ENCODE measurements at places on chromosomes 3 and 15.

DNA sequence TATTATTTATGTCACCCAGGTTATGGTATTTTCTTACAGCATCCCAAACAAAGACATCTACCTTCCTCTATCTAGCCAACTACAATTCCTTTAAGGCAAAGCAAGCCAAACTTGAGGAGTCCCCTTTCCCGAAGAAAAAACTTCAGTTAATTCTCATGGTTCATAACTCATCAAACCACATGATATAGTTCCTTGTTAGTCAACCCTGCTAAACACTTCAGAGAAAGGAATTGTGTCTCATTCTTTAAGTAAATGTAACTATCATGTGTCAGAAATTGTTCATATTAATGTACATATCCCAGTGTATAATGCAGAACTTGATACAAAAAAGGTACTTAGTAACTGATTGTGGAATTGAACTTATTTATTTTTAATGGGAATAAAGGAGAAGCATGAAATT, 44.4 kb downstream of the ST3GAL6 start:
- DNase-seq, result no peak

- no peak for DNase-seq
Observed at GRCh38 chr3:62134061-62134496, 239.3 kb downstream of the FEZF2 start.

- no peak for DNase-seq
Observed at GRCh38 chr3:176798680-176799079, 398.6 kb downstream of the TBL1XR1 start.

- DNase-seq, result no peak
Observed at GRCh38 chr15:49452595-49452994, 29.6 kb downstream of the FGF7 start.

DNA sequence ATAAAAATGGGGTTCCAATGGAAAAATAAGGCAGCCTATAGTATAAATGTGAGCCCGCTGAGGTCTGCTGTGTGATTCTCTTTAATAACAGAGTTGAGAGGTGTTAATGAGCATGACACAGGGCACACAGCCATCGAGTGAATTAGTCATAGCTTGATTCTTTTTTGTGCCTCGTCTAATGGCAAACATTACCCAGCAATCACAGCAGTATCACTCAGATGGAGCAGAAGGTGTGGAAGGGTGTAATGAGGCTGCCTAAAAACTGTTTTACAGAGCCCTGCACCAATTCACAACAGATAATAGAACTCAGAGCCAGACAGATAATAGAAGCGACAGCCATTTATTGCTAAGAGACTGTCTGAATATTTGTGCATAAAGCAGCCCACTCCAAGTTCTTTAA, 178.6 kb upstream of the TPRG1 start:
- no peak for DNase-seq

GRCh38 chr3:55481744-55482495, 5.2 kb downstream of the WNT5A start:
- no peak for DNase-seq

GRCh38 chr3:120145542-120146285, 51.5 kb upstream of the GSK3B start:
- peak; percentile 18 for DNase-seq

- DNase-seq, result no peak
Observed at GRCh38 chr3:189911001-189911400, 209.7 kb downstream of the P3H2 start.

DNA sequence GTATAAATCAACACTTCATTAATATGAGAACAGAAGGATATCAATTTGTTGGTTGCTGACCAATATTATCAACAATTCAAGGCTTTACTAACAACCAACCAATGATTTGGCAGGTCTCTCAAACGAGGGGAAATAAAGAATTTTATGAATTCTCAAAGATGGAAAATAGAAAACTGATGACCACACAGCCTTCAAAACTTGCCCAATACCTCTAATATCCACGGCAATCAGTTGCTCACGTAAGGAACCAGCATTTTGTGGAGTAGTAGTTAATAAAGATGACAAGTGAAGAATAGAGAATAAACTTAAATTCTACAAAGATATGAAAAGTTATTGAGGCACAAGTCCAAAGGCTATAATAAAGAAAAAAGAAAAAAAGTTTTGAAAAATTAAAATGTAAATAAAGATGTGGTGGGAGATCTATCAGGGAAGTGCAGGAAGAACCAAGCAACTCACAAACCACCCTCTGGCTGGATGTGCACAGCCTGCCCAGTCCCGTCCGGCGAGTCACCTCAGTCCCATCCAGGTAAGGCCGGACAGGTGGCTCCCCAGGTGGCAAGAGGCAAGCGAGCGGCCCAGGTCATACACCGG, 808 bp downstream of the GK5 start:
- DNase-seq, result no peak

- DNase-seq, result no peak
Observed at GRCh38 chr3:98540346-98540745, 8.6 kb downstream of the GPR15 start.

- no peak for DNase-seq
Observed at GRCh38 chr3:107857854-107858253, 233.0 kb downstream of the CD47 start.

DNA sequence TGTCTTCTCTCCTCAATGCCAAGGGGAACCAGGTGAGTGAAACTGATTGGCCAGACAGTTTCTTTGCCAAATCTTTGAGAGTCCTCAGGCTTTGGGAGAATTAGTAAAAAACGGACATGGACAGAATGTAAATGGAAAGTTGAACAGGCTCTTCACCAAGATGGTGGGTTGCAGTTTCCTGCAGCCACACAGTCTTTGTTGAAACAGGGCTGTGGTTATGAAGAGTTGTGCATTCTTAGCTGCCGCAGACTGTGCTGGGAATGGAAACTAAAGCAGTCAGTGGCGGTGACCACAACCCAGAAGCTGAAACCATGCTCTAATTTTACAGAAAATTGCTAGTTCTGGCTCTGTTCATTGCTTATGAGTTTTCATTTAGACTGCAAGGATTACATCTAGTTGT, 42.1 kb upstream of the TASOR start:
- DNase-seq, result peak; percentile 69

DNA sequence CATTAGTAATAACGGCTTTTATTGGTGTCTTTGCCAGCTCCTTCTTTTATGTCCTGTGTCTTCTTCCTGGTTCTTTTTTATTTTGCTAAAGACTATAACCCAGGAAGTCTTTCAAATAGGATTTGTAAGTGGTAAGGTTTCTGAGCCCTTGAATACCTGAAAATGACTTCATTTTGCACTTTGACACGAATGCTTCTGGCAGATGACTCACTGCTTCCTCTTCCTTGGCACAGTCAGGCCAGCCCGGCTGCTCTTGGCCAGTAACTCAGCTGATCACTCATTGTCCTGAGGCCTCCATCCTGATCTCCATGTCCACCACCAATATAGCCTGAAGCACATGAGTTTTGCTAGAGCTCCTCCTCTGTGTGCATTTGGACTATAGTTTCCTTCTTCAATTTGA, 48.7 kb upstream of the NR2E3 start:
- DNase-seq, result no peak

- no peak for DNase-seq
Observed at GRCh38 chr3:175914785-175915184, 1055.7 kb downstream of the NAALADL2 start.

DNA sequence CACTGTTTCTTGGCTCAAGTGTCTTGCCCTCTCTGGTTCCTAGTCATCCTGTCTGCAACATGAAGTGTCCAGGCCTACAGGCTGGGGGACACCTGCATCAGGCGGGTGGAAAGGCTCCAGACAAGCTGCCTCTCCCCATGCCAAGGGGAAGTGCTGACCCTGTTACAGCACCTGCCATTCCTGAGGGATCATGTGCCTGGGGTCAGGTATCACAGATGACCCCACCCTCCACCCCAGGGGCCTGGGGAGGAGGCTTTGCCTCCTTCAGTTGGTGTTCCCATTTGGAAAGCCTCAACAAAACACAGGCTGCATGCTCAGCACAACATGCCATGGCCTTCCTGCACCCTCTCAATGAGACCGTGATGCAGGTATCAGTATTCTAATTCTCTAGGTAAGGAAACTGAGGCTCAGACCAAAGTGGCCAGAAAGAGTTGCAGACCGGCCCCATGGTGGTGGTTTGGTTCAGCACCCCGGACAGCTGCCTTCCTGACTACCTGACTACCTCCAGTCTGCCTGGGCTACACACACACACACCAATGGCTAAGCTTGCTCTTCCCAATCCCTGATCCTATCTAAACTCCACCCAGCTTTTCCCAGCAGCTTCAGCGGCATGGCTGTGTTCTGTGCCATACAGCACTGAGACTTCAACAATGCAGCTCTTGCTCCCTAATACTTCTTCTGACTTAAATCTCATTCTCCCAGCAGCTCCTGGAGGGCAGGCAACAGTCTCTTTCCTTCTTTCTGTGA, 69.7 kb upstream of the LINGO1 start:
- peak; percentile 12 for DNase-seq

DNA sequence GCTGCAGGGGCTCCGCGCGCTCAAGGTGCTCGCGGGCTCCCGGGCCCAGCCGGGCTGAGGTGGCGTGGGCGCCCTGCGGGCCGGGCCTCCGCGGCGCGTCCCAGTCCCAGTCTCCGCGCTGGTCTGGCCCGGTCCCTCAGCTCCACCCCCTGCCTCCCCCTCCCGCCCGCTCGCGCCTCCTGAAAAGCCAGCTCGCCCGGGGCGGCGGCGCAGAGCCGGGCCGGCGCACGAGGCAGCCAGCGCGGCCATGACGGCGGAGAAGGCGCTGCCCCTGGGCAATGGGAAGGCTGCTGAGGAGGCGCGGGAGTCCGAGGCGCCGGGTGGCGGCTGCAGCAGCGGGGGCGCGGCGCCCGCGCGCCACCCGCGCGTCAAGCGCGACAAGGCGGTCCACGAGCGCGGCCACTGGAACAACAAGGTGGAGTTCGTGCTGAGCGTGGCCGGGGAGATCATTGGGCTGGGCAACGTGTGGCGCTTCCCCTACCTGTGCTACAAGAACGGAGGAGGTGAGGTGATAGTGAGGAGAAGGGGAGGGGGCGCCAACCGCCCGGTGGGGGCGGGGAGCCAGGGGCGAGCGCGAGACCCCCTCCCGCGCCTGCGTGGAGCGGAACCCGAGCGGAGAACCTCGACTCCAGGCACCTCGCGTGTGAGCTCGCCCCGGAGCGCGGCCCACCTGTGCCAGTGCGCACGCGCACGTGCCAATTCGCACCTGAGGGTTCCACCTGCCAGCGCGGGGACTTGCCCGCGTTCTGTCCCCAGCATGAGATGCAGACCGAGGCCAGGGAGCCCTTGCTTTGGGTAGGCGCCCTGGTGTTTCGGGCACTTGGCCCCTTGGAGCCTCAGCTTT, at the start of gene SLC6A11:
Gene SLC6A11, plus strand, starts transcription at position 210 of the 844 bp plus-strand sequence. Its CDS starts 38 bp downstream, at position 248.
- no peak for DNase-seq

DNA sequence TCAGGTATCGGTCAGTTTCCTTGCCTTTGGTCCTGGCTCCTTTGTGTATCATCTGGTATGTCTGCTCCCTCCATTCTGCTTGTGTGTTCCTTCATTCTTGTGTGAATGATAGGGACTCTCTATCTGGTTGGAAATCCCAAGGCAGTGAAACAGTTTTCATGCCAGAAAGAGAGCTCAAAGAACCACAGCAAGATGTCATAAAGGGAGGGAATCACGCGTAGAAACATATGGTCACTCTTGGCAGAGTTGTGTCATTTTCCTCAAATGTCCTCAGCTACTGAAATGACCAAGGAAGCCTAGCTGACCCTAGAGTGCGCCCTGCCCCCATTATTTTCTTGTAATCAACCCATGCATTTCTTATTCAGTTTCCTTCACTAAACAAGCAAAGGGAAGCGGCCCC, 48.0 kb downstream of the RASGRP1 start:
- no peak for DNase-seq

DNA sequence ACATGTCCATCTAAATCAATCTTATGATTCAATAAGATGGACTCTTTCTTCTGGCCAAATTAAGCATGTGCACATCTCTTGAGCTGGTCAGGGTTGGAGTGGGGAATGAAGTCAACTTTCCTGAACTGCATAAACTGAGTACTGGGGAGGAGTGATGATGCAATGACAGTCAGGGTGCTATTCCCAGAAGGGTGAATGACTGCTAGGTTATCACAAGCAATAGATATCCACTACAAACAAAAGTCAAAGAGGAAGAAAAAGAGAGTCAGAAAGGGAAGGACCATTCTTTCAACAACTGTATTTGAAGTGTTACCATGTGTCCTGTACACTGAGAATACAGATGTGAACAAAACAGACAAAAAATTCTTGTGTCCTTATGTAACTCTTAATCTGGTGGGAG, 70.0 kb downstream of the ALCAM start:
- no peak for DNase-seq

DNA sequence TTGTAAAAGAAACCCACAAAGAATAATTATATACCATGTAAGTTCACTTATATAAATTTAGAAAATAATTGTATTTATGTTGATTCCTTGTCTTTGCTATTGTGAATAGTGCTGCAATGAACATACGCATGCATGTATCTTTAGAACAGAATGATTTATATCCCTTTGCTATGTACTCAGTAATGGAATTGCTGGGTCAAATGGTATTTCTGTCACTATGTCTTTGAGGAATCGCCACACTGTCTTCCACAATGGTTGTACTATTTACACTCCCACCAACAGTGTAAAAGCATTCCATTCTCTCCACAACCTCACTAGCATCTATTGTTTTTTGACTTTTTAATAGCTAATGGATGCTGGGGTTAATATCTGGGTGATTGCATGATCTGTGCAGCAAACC, 149.4 kb upstream of the CNTN3 start:
- no peak for DNase-seq

GRCh38 chr3:155465664-155466063, 172.2 kb upstream of the STRIT1 start:
- no peak for DNase-seq

- no peak for DNase-seq
Observed at GRCh38 chr3:52756141-52756540, 14.6 kb downstream of the NEK4 start.

GRCh38 chr3:49900491-49901153, 3.1 kb downstream of the MST1R start:
- no peak for DNase-seq

DNA sequence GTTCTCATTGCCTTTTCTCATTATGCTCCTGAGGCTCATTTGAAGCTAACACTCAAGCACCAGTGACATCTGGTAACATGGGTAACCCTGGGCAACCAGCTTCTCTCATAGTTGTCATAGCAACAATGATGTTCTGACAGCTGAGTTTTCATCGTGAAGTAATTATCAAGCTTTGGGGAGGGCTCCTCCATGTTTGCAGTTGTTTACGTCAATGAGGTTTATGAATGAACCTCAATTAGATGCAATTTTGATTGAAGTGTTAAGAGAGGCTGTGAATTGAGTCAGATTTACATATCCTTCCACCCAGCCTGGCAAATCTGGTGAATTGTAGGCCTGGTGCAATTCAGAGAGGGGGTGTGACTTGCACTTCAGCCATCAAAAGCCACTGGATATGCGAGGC, 119.3 kb upstream of the CHD2 start:
- no peak for DNase-seq

DNA sequence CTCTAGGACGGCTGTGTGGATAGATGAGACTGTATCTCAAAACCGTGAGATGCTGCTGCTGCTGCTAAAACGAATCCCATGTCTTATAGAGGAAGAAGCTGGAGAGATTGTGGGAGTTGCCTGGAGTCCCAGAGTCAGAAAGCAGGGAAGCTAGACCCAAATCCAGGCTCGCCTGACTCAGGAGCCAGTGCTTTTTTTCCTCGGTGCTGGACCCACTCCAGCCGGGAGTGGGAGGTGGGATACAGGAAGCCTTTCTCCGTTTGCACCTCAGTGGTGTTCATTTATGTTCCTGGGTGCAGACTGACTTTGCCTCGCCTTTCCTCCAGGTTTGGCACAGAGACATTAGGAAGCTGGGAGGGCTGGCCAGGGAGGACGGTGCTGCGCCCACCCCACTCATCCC, 150.9 kb upstream of the LINGO1 start:
- DNase-seq, result no peak

- DNase-seq, result no peak
Observed at GRCh38 chr3:172283841-172284357, 164.4 kb downstream of the GHSR start.

- no peak for DNase-seq
Observed at GRCh38 chr15:28243399-28243798, 78.6 kb downstream of the HERC2 start.

Measured in activated CD4-positive, alpha-beta T cell treated with anti-CD3 and anti-CD28 coated beads, Interleukin-2, amount 50 U/mL, for 48 hours (primary cell).